DMS153 (cell line): ENCODE measurements at places on chromosomes 3 and 15.

DNA sequence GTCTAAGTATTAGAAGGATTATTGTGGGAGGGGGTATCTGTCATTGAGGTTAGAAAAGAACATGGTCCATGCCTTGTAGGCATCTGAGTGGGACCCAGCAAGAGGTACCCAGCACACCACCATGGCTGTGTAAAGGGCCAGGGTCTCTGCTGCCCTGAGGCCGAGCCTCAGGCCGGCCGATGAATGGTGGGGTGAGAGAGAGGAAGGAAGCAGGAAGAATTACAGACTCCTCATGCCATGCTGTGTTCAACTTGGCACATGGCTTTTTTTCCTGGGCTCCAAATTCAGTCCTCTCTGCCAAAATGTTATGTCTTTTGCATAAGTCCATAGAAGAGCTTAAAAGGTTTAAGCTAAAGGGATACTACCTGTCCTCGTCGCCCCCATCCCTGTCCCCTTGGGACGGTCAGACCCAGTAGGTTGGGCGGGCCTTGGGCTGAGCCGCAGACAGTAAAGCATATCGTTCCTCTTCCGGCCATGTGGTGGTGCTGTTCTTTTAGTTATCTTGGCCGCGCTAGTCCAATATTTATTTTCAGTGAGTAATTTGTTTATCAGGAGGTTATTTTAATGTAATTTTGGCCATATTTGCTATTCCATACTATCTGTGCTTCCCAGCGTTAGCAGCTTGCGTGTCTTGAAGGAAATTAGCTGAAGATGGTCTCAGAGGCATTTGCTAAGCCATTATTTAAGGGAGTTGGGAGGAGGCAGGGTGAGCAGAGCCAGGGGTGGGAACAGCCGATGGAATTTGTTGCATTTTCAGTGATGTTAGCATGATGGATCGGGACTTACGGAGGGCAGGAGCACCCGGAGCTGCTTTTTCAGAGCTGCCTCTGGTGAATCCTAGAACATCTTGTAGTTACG is 152.4 kb downstream of the AGBL1 start:
- no peak for DNase-seq

DNA sequence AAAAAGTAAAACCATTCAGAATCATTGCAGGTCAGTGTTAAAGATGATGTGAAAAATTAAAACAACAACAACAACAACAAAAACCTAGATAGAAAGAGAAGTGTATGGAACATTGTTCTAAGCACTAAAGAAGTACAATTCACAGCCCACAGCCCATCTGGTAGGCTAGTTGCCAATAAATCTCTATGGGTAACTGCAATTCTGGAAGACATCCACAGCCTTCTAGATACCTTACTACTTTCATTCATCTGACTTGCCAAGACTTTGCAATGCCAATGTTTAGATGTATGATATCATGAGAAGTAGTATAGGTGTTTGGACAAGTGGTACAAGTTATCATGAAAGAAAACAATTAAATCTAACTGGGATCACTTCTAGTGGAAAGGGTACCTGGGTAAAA is 198.6 kb downstream of the VGLL3 start:
- DNase-seq, result no peak

DNA sequence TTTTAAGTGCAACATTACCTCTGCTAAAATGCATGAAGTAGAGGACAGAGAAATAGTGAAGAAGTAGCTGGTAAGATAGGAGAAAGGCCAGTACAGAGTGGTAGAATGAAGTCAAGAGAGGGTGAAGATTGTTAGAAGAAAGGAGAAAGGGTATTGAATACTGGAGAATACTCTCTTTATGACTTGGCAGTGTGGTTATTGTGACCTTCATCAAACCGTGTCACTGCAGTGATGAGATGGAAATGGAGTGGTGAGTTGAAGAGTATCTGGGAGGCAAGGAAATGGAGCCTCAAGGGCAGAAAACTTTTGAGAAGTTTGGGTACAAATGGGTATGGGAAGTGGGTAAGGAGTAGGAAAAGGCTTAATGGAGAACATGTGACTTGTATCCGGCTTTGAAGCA is 24.7 kb downstream of the MINDY2 start:
- DNase-seq, result no peak

GRCh38 chr3:112002096-112002971 is 3.6 kb downstream of the TAGLN3 start:
- no peak for DNase-seq

GRCh38 chr15:29825227-29825626 is 3.0 kb upstream of the TJP1 start:
- no peak for DNase-seq

DNA sequence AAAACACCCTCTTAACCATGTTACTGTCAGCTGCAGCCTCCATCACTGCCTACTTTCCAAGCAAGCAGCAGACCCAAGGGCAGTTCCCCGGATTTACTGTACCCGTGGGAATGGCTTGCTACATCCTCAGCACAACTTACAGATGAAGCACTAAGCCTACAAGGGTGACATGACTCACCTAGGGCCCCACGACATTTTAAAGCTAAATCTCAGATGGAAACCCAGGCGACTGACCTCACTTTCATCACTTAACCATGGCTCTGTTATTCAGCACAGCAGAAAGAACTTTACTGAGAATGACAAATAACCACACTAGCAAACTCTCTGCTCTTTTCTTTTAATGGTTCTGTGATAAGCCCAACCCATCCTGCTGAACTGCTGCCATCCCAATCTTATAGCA is 65.6 kb downstream of the SUMF1 start:
- no peak for DNase-seq

GRCh38 chr15:64224511-64224910 is 61.7 kb upstream of the PPIB start:
- DNase-seq, result no peak

DNA sequence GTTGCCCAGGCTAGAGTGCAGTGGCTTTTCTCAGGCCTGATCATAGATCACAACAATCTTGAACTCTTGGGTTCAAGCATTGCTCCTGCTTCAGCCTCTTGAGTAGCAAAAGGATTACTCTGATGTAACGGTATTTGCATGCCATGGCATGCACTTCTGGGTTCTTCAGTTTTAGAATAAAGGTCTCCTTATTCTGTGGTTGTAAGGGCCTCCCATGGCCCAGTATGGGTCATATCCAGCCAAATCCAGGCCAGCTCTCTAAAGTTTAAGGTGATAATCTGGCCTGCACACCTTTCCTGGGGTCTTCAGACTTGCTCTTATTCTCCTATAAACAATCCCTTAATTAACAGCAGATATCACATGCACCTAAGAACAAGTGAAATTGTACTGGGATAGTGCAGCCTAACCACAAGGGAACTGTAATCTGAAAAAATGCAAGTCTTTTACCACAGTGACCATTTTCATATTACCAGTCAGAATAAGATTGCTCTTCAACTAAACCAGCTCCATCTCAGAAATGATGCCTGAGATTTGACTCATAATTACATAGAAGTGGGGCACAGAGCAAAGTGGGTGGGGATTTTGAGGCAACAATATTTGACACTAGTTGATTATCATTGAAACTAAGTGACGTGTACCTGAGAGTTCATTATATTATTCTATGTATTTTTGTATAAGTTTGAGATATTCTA is 25.4 kb downstream of the COMMD2 start:
- no peak for DNase-seq

DNA sequence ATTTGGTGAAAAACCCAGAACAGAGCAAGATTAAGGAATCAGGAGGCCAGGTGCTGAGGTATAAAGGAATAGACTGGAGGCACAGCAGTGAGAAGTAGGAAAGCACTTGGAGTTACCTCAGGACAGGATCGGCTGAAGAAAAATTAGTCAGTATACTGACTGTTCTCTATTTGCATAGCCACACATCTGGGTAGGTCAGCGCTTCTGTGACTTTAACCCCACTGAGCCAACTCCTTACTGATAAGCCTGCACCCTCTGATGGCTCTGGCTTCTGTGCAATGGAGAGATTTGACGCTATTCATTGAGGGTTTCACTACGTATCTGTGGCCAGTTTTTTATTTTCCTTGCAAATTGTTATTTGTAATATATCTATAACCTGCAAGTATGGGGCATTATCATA is 22.3 kb downstream of the MECOM start:
- DNase-seq, result no peak

- DNase-seq, result no peak
These were observed 579 bp upstream of the PLAAT1 start for GRCh38 chr3:193240436-193240849.

GRCh38 chr3:50428007-50428633 is 68.8 kb upstream of the TMEM115 start:
- no peak for DNase-seq

DNA sequence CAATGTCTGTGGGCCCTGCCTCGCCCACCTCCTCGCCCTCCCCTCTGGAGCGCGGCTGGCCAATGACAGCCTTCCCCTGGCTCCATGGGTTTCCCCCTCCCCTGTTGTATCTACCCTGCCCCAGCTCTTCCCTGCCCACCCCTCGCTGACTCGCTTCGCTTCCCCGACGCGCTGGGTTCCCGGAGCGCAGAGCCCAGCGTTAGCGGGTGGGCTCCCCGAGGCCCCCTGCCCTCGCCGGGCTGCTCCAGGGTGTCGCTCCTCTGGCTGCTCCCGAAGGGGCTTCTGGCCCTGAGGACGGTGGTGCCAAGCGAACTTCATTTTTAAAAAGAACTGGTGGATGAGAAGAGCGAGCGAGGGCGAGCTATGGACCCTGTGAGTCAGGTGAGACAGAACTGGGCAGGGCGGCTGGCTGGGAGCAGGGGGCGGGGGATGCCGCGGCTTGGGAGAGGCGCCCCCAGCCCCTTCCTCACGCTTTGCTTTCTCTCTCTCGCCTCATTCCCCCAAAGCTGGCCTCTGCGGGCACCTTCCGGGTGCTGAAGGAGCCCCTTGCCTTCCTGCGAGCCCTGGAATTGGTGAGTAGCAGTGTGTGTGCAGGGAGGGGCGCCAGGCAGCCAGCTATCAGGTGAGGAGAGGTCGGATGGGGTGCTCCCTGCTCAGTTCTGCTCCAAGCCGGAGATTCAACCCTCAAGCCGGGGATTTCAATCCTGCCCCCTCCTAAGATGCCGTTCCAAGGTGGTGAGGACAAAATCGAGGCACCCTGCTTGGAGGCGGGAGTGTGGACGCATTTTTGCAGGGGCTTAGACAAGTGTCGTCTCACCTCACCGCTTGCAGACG is at the start of gene SYNPR:
SYNPR (plus strand) TSS at position 138 of the 834 bp plus-strand sequence.
- DNase-seq, result no peak

DNA sequence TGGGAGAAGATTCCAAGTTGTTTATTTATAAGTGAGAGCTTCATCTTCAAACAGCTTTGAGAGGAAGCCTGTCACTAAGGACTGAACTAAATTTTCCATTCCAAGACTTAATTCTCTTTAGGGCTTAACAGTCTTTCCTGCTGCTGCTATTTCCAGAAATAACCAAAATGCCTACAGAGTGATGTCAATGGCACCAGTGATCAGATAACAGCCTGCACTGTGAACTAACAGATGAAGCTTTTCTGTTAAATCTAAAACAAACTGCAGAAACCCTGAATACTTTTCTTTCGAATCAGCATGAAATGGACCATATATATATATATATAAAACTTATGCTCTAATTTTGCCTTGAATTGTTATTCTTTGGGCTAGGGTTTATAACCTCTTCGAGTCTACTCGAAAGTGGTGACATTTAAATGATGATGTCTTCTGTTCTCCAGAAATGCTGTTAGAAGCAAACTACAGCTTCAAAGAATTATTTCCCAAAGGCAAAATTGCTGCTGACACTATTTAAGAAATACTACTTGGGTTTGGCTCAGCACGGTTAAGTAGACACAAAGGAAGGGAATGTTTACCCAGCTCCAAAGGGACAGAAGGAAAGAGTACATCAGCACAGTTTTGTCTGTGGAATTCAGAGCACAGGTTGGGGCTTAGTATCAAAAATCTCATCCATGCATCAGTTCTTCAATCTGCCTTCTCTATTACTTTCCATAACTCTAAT is 238.5 kb upstream of the LRRN1 start:
- DNase-seq, result no peak

DNA sequence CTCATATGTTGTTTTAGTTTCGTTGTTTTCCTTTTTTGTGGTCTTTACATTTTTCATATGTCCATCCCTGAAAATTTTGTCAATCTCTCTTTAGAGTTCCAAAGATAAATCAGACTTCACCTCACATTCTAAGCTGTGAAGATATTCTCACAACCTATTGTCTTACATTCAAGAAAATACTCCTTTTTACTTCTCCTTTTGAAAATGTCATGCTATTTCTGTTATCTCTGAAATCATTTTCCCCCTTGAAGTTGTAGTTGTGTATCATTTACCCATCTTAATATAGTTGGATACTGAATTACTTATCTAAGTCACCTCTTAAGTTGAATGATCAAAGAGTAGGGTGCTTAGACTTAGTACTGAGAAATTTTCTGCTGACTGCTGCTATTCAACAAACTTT is 74.3 kb downstream of the DCUN1D1 start:
- no peak for DNase-seq

GRCh38 chr3:171757361-171758034 is 52.8 kb downstream of the PLD1 start:
- DNase-seq, result no peak

GRCh38 chr15:41690636-41691035 is 30.4 kb downstream of the MGA start:
- no peak for DNase-seq

DNA sequence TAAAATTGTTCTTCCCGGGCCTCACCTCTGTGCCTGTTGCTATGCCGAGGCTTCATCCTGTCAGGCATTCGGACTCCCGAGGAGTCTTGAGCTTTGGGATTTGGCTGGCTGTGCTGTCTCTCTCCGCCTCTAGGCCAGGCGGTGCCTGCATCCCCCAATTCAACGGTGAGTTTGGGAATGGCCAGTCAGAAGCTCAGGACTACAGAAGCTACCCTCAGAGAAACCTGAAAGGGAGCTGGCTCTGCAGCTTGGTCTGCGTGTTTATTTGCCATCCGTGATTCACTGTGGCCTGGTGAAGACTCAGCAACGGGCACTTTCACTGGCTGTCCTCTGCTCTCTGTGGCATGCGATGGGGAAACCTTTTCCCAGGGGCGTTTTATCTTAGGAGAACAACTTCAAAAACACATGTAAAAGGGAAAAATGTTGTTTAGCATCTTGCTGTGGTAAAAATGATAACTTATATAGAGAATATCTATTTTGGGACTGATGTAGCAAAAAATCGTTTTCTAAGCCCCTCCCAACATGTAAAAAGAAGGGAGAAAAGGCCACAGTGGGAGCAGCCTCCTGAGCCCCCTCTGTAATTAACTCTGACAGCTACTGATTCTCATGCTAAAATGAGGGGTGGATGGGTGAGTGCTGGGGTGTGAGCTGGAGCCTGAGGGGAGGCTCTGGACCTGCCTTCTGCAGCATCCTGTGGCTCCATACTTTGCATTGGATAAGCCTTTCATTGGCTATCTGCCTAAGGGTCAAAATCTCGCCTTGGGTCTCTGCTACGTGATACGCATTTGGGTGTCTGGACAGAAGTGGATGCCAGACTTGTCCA is 103.4 kb upstream of the KLHL25 start:
- no peak for DNase-seq

- DNase-seq, result no peak
These were observed 173.0 kb upstream of the ROBO2 start for GRCh38 chr3:76866729-76867408.

DNA sequence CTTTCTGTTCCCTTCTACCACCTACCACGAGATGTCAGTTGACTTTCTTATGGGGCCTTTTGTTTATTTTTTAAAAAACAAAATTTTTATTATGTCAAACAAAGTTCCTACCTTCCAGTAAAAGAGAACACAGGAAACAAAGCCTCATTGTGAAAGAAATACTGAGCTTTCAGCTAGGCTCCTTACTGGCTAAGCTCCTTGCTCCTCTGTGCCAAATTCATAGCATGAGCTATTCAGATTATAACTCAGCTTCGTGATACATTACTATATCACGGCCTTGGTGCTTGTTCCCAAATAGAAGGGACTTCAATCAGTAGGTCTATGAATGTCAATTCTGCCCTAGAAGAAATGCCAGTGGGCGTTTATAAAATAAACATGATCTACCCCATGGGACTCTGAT is 145.8 kb upstream of the CHRM5 start:
- DNase-seq, result no peak
